ENCODE measurements at places on chromosomes 5 and 9.

DNA sequence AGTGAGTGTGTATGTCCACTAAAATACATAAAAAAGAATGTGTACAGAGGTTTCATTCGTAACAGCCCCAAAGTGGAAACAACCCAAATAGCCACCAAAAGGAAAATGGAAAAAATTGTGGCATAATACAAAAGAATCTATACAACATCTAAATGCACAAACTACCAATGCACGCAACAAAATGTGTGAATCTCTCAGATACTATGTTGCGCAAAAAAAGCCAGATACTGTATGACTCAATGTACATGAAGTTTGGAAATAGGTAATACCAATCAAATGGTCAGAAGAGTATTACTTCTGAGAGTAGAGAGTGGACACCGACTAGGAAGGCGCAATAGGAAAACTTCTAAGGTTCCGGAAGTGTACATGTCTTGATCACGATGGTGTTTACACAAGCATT lies 2.4 kb downstream of the XPA start:
- DNase-seq = no peak

- no peak for DNase-seq
These were observed 39.2 kb upstream of the MAN2A1 start for GRCh38 chr5:109650493-109650892.

- no peak for DNase-seq
These were observed at the start of gene GNAQ for GRCh38 chr9:78031444-78031892. GNAQ (minus strand) TSS chr9:78031811; CDS start chr9:78031235, 576 bp downstream.

DNA sequence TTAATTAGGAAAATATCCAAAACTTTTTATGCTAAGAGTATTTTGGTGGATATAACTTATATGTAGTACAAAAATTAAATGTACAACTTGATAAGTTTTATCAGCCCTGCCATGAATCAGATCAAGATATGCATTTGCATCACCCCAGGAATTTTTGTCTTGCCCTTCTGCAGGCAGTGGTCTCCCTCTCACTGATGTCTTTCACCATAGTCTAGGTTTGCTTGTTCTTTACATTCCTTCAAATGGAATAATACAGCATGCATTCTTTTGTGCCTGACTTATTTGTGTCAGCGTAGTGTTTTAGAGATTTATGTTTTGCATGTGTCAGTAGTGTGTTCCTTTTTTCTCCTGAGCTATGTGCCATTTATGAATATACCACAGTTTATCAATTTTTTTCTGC lies 36.4 kb downstream of the RNF180 start:
- DNase-seq = no peak

GRCh38 chr5:96863949-96864584 lies 12.2 kb upstream of the ERAP2 start:
- no peak for DNase-seq

DNA sequence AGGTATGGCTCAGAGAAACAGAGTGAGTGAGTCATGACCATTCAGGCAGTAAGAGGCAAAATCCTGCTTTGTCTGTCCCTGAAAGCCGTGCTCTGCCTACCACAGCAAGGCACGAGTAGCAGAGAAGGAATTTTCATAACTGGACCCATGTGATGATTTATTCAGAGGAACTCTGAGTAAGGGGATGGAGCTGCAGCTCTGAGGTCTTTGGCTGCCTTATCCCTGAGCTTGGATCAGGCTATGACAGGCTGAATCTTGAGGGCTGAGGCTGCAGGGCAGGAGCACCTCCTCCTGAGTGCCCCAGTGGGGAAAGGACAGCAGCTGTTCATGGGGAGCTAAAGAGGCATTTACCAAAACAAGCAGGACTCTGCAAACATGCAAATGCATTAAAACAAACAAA lies 183.4 kb downstream of the PAPPA start:
- DNase-seq = no peak

DNA sequence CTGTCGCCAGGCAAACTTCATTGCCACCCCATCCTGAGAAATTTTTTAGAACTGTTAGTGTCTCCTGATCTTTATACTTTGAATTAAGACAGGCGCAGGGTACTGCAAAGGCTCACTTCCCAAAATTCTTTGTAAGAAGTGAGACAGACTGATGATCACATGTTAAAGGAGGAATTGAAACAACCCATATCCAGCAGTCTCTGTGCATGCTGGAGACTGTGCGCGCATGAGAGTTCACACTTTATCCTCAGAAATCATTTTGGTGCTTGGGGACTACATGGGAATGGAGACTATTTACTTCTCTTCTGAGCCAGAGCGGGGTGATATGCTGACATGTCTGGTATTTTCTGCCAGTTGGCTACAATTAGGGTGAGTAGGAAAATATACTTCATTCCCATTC lies 91.2 kb downstream of the ZNF474 start:
- DNase-seq = no peak

GRCh38 chr5:137313526-137314175 lies 185.5 kb downstream of the SPOCK1 start:
- no peak for DNase-seq

GRCh38 chr5:90184764-90185163 lies 224.8 kb downstream of the CETN3 start:
- DNase-seq = no peak

GRCh38 chr9:70948744-70949143 lies 172.7 kb downstream of the TRPM3 start:
- DNase-seq = no peak

GRCh38 chr5:1515921-1516571 lies 7.7 kb downstream of the LPCAT1 start:
- DNase-seq = no peak

- DNase-seq = no peak
These were observed 84.9 kb downstream of the ZNF608 start for GRCh38 chr5:124661317-124662141.

DNA sequence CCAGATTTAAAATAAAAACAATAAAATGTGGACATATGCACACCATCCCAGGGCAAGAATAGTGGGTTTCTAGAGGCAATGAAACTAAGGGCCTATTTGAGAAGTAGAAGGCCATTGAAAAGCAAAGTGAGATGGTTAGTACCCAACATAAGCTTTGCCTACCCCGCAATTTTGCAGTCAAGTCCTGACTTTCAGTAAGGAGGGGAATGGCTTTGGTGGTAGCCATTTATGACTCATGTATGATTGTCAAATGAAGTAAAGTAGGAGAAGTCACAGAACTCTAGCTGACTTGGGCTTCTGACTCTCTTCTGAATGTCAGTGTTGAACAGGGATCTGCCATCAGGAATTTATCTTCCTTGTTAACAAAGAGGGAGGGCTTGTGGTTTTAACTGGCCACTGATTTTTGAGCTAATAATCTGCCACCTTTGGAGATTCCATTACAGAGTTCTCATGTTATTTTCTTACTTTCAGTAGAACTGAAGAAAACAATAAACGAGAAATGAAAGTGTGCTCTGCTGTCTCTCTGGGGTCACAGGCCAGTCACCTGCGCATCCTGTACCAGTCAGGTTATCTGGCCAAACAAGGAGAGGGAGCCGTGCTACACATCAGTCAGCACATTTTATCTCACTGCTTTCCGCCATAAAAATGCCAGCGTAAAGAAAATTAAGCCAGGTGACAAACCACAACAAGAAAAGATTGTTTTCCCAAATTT lies 14.3 kb upstream of the SNCAIP start:
- DNase-seq = no peak

DNA sequence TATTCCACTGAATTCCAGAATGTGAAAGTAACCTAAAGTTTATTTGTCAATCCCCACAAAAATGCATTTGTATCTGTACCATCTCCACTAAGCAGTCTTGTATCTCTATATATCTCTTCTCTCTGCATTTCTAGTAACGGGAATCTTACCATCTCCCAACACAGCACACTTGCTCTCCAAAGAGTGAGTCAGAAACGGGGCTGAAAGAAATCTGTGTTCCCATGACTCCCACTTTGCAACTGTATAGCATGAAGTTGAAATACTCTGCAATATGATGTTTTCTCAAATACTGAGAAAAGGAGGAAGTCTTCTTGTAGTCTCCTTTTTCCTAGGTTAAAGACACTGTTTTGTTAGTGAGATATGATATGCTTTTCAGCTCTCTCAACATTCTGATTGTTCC lies 848.8 kb upstream of the ACO1 start:
- no peak for DNase-seq

GRCh38 chr5:99063737-99064136 lies 134.9 kb upstream of the CHD1 start:
- no peak for DNase-seq

GRCh38 chr9:134988706-134989105 lies 71.0 kb upstream of the FCN1 start:
- no peak for DNase-seq

DNA sequence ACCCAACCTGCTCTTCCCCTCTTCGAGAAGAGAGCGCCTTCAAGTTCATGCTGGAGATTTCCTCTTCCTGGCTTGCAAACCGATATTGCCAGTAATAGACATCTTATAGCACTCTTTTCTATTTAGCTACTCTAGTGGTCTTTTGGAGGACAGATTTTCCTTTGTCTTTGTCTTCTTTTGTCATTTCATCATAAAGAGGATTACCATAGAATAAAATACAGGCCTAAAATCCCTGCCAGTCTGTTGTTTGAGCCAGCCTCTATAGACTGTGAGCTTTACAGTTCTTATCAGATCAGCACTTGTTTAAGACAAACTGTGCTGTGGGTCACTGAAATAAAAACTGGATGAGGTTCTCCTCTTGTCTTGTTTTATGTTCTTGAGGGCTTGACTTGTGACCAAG lies 802.8 kb downstream of the NR2F1-AS1 start:
- no peak for DNase-seq

DNA sequence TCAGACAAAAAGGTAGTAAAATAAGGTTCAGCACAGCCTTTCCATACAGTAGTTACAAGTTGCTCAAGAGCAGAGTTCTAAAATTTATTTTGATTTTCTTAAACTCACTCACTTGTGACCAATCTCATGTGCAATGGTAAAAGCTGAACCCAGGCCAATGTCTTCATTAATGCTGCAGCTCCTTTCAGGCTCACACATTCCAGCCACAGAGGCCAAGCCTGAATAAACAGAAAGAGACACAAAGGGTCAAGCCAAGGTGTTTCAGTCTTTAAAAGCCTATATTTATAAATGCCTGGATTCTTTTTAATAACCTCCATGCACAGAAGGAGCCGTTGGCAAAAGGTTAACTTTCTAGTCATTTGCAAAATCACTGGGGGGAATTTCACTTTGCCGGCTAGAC lies 152.5 kb downstream of the ADAMTS6 start:
- DNase-seq = no peak

DNA sequence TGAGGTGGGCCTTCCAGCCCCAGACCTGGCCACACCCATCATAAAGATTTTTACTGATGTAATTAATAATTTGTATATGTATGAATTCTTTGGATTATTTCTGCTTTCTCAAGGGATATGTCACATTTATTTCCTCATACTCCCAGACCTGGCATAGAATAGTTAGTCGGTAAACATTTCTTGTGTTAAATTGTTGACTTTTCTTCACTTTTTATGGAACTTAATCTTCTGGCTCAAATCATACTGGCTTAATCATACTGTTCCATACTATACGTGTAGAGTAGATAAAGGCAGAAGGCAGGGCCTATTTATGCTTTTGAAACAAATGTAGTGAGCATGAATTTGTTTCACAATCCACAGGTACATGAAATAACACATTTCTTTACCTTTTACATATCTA lies 155.8 kb downstream of the DEPDC1B start:
- no peak for DNase-seq

- no peak for DNase-seq
These were observed 40.5 kb downstream of the CDO1 start for GRCh38 chr5:115775999-115776398.

DNA sequence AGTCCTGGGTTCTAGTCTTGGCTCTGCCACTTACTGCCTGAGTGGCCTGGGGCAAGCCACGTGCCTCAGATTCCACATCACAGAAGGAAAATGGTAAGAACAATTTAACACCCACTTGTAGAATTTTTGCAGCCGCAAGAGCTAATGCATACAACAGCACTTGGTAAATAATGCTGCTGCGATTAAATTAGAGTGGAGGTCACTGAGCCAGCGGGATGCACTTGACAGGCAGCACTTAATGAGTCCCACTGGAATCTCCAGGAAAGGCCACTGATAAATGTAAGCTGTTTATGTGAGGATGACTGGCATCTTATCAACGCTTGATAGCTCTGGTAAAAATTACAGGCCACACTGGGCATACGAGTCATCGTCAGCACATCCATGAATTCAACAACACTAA lies 59.4 kb upstream of the UBTD2 start:
- DNase-seq = no peak

- DNase-seq = no peak
These were observed 35.2 kb downstream of the KCNT1 start for GRCh38 chr9:135736979-135737839.

DNA sequence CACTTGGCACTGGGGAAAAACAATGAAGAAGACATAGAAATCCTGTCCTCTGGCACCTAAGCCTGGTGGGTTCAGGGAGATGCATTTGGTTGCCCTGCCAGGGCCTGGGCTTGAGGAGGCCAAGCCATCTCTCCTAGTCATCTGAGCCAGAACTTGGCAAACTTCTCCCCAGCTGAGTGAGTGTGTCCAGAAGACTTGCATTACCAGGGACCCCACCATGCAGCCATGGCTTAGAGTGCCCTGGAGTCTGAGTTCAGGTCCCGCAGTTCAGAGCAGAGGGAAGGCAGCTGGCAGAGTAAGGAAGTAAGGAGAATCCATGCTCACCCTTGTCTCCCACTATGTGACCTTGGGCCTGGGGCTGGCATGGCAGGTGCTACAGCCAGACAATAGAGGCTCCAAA lies 37.4 kb upstream of the FCN1 start:
- DNase-seq = no peak
